Activated T-helper 17 cell treated with anti-CD3 and anti-CD28 coated beads, Interleukin-2, amount 50 U/mL, for 72 hours (primary cell): ENCODE measurements at places on chromosomes 5 and 9. TPM values are rescaled to one million over a fixed set of nuclear protein-coding genes. Genes with fewer than 3 reads are reported as not detected.

DNA sequence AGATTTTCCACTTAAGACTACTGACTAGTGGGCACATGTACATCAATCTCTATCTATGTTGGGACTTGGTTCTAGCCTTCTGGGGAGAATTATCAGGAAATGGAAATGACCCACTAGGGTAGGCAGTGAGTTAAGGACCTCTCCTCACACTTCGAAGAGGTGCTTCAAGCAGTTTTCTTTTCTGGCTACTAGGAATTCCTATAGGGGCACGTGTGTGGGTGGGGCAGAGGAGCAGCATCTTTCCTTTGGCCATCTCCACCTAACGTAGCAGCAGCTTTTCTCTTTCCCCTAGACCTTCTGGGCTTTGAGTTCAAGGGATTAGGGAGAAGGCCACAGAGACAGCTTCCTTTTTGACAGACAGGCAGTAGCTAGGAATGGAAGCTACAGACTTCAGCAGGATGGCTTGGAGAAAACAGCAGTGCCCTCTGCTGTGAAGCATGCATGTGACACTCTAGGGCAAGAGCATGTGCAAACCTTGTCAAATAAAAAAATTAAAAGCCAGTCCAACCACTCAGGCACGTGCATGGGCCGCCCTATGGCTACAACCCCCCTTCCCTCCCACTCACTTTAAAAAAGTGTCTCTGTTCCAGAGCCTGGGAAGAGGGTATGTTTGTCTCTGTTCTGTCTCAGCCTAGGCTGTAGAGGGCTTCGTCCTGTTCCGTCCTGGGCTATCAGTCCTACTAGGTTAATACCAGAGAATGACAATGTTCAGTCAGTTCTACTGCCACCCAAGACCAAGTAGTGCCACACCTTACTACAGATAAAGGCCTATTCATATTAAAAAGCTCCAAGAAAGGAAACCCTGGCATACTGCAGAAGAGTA is 8.7 kb upstream of the GFRA3 start:
- peak; percentile 37 for ATAC-seq

The TRIM7 gene
- 2.7 TPM for total RNA-seq

The STKLD1 gene
- total RNA-seq, result 0.77 TPM

GRCh38 chr5:158320934-158321333 is 462.0 kb upstream of the CLINT1 start:
- ATAC-seq, result no peak

DNA sequence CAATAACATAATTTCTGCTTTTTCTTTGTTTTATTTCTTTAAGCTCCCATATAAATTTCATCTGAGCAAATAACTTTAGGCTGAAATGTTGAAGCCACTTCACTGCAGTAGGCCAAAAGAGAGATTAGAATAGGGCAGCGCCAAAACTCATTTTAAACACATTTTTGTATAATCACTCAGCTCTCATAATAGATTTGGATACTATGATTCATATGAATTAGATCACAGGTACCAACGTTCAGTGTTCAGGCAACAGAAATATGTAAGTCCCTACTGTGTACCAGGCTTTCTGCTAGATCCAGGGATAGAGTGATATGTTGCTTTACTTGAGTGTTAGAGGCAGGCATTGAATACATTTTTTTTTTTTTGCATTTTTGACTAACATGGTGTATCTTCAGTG is 370.5 kb downstream of the PTPRD start:
- no peak for ATAC-seq

The ADGRD2 gene
- total RNA-seq, result not detected

GRCh38 chr5:140342896-140343295 is 3.5 kb downstream of the HBEGF start:
- ATAC-seq, result no peak

- ATAC-seq, result no peak
Observed at GRCh38 chr5:18236386-18236785, 602.1 kb downstream of the TAF11L14 start.

- peak; percentile 60 for ATAC-seq
Observed at GRCh38 chr9:79592726-79593493, 21.1 kb downstream of the TLE4 start.

DNA sequence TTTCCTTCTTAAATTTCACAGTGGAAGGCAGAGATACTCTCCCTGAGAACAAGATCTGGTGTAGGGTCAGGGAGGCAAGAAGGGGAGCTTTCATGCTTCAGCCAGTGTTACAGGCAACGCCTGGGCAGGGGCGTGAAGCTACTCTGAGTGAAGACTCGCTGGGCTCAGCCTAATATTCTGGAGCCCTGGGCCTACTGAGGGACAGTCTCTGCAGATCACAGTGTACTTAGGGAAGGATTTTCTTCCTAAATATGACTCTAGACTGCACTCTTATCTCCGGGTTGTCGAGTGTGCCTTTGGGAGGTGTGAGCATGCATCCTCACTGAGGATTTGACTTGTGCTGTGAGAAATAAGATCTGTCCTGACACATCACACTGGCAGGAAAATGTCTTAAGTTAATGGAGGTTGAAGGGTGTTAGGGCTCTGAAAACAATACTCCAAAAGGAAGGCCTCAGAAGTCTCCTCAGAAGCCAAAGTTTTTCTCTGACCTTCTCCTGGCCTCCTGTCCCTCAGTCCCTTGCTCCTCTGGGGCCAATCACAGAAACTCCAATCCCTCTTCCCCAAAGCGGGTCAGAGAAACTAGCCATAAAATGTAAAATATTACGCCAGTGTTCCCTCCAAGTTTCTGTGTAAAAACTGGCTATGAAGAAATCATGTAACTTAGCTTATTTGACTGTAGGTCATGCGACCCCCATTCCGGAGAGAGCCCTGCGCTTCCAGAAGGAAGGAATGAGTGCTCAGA is 156.8 kb upstream of the TBC1D2 start:
- ATAC-seq, result no peak

GRCh38 chr5:59843511-59844213 is 49.9 kb downstream of the PDE4D start:
- no peak for ATAC-seq
